Smooth muscle cell of trachea (primary cell): ENCODE measurements at places on chromosomes 1 and 21. TPM values are rescaled to one million over a fixed set of nuclear protein-coding genes. Genes with fewer than 3 reads are reported as not detected.

CDCA8 gene
- 1.5 and 16.4 TPM in 2 replicates for total RNA-seq

RAB25 gene
- not detected in 2 replicates for total RNA-seq

GNG12 gene
- 143 and 166 TPM in 2 replicates for total RNA-seq

KCNN3 gene
- total RNA-seq, result under 0.01 TPM in 2 replicates

CELA2A gene
- not detected in 2 replicates for total RNA-seq

C1orf94 gene
- total RNA-seq, result not detected in 2 replicates

HAO2 gene
- not detected in 2 replicates for total RNA-seq

PLA2G2A gene
- not detected in 2 replicates for total RNA-seq
